ENCODE measurements at places on chromosomes 3 and 15.

GRCh38 chr3:183481582-183481981, 53.2 kb upstream of the MCF2L2 start:
- DNase-seq: no peak

- DNase-seq: no peak
These were observed 10.4 kb downstream of the TSPAN3 start for GRCh38 chr15:77060546-77060945.

GRCh38 chr15:48365575-48365974, 34.3 kb downstream of the DUT start:
- DNase-seq: no peak

- no peak for DNase-seq
These were observed 188.0 kb upstream of the TGFBR2 start for GRCh38 chr3:30418443-30418842.

- DNase-seq: no peak
These were observed 53.1 kb upstream of the ADAMTS17 start for GRCh38 chr15:100394736-100395440.

- no peak for DNase-seq
These were observed 20.7 kb upstream of the CTNNB1 start for GRCh38 chr3:41178576-41178975.

- no peak for DNase-seq
These were observed 19.1 kb upstream of the SCAANT1 start for GRCh38 chr3:63931290-63931689.

- no peak for DNase-seq
These were observed 133.4 kb upstream of the ACP3 start for GRCh38 chr3:132183811-132184210.

GRCh38 chr15:89367485-89368451, 33.1 kb upstream of the POLG start:
- no peak for DNase-seq

GRCh38 chr15:32636410-32636809, 5.1 kb upstream of the SCG5 start:
- DNase-seq: no peak

GRCh38 chr15:51758645-51759044, 7.2 kb downstream of the TMOD2 start:
- DNase-seq: peak; percentile 93

DNA sequence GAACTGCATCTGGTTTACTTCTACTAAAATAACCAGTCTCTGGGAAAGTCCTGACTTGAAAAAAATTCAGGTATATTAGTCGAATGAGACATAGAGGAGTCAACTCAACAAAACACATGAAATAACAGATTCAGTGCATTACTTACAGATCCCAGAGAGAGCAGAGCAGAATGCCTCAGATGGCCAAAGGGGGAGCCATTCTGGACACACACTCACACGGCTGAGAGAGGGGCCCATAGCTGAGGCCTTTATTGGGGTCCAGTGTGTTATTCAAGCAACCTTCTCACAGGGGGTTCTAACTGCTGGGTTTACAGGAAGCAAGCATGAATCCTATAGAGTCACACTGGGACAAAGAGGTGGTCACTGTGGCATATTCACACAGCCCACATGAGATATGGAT, 135.1 kb upstream of the SNRPN start:
- no peak for DNase-seq

DNA sequence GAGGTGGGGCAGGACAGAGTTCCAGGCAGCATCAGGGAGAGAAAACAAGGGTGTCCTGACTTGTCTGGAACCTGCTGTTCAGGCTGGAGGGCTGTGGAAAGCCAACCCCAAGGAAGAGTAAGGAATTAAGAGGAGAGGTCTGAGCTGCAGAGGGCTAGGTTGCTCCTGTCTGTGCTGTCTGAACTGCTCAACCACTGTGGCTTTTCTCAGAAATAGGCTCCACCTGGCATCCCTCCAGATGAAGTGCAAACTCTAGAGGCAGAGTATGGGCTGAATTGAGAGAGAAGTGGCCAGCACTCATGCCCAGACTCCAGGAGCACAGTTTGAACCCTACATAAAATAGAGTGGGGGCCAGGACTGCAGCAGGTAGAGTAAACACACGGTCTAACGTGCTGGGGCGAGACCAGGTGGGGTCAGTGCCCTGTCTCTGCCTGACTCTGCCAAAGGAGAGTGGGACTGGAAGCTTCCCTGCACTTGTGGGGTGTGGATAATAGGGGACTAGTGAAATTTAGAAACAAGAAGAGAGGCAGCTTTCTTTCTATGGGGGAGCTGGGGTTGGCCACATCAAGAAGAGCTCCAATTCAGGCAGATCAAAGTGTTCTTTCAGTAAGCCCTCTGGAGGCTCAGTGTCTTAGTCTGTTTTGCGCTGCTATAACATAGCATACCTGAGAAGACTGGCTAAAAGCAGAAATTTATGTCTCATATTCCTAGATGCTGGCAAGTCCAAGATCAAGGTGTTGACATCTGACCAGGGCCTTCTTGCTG, 28.0 kb upstream of the MNS1 start:
- no peak for DNase-seq

DNA sequence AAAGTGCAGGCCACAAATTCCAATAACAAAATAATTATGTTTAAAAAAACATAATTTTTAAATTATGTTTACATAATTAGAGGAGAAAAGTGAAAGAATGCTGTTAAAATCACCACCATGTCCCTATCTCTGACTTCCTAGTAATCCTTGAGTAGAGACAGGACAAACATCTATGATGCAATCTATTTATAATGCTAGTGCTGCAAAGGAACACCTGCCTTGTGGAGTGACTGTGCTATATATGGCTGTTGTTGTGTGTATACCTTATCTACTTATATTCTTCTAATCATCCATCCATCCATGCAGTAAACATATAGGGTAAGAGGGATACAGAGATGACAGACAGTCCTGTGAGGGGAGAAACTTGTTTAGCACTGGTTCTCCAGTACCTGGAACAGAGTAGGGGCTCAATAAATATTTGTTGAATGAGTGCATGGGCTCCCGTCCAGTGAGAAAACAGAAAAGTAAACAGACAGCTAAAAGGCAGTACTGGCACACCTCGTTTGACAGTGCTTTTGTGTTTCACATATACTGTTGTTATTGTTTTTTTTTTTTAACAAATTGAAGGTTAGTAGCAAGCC, 229.3 kb upstream of the UBE2E1 start:
- DNase-seq: no peak

- DNase-seq: no peak
These were observed 2.2 kb upstream of the UBA3 start for GRCh38 chr3:69082361-69082760.

- no peak for DNase-seq
These were observed 66.5 kb upstream of the MAP4 start for GRCh38 chr3:48082580-48083184.

GRCh38 chr15:75069301-75069925, 46.0 kb downstream of the PPCDC start:
- DNase-seq: no peak

DNA sequence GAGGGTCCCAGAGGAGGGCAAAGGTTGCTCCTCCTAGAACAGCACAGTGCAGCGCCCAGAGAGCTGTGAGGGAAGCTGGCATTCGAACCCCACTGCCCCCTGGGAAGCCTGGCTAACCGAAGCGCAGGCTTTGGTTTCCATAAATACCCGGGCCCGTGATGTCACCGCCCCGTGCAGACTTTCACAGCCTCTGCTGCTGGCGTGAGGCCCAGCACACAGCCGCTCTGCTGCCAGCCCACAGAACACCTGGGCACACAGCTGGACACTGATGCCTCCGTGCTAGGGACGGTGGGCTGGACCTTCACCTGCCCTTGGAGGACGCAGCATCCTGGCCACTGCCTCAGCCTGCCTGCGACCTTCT, 1.0 kb downstream of the IQSEC1 start:
- DNase-seq: no peak

- peak; percentile 51 for DNase-seq
These were observed at the start of gene GOLGA8B for GRCh38 chr15:34583399-34584329. GOLGA8B (minus strand) TSS chr15:34583651; CDS start chr15:34535912, 47,739 bp downstream.

All from uterus (tissue), 4 donors.